Stimulated activated CD4-positive, alpha-beta T cell treated with anti-CD3 and anti-CD28 coated beads, Interleukin-1b, Interleukin-23, amount 100 ng/mL, for 48 hours (primary cell): ENCODE measurements at places on chromosomes 7 and 10.

DNA sequence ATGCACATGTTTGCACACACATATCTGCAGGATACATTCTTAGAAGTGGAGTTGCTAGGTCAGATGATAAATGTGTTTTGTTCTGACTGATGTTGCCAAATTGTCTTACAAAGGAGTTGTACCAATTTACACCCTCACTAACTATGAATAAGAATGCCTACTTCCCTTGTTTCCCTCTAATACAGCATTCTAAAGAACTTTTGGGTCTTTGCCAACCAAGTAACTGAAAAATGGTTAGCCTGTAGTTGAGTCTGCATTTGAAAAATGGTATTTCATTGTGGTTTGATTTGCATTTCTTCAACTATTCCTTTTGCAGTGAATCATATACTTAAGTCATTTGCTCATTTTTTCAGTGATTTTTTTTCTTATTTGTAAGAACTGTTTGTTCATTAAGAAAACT, 48.4 kb downstream of the TMEM26 start:
- DNase-seq = no peak

- DNase-seq = no peak
Measured at GRCh38 chr7:12907774-12908173, 220.3 kb downstream of the ARL4A start.

DNA sequence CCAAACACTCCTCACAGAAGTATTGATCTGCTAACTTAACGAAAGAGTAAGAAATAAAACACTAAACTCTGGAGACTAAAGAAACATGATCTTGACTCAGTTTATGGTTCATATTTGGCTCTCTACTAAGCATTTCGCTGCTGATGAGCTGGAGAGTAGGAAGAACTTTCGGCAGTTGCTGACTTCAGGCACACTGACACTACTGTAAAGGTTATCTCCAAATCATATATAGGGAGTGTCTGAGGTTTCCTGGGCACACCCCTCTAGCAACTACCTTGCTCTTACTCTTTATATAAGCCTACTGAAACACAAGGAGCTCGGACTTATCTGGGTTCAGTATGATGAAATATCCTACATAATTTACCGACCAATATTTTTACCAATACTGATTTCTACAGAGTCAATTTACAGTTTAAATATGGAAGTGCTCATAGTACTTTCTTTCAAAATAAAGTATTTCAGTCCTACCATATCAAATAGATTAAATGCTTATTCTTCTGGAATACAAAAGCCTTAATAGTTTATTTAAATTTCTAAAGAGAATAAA, 39.5 kb downstream of the ERCC6 start:
- no peak for DNase-seq

- DNase-seq = no peak
Measured at GRCh38 chr10:3452683-3453361, 280.2 kb upstream of the PITRM1 start.

DNA sequence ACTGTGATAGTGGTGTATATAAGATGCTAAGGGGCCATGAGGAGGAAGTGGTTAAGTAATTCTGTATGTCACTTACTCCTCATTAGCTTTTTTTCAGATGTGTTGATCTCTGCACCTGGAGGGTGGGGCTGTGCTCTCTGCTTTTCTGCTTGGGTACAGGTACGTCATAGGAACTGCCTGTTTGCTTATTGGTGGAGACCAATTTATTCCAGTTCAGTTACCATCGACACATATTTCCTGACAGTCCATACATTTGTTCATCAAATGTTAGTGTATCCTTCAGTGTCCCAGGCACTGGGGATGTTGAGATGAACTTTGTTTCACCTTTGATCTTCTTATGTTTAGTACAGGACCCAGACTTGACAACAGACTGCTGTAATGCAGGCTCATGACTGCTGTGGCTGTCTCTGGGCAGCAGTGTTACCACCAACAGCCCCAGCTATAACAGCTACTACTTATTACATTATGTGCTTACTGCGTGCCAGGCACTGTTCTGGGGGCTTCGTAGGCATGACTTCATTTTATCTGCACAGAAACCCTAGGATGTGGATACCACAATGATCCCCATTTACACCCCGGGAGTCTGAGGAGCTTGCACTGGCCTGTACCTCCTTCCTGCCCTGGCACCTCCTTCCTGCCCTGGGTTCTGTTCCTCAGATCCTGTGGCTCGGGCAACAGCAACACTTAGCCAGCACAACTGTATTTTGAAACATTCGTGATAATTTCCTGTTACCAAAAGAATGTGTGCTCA, 87.4 kb downstream of the BUB3 start:
- peak; percentile 19 for DNase-seq

DNA sequence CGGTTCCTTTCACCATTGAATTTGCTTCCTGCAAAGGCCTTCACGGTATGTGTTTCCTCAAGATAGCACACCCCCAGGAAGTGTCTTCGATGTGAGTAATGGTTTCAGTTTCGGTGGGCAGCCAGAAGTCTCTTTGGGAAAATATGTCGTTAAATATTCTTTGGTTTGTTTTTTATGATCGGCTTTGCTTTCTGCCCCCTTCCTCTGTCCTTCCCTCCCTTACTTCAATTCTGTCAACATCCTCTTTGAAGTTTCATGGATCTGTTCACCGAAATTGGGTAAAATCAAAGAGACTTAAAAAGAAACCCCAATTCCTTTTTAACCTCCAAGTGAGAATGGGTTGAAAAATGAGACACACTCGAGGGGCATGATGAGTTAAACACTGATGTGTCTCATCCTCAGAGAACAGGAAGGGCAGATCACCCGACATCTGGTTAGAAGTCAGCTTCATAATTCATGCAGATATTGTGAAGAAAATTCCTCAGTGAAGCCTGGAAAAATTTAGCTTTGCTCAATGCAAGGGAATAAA, 170.8 kb upstream of the HABP2 start:
- no peak for DNase-seq

GRCh38 chr7:6307762-6308161, 35.3 kb upstream of the CYTH3 start:
- DNase-seq = no peak

GRCh38 chr10:130358981-130359650, 222.9 kb downstream of the GLRX3 start:
- no peak for DNase-seq

DNA sequence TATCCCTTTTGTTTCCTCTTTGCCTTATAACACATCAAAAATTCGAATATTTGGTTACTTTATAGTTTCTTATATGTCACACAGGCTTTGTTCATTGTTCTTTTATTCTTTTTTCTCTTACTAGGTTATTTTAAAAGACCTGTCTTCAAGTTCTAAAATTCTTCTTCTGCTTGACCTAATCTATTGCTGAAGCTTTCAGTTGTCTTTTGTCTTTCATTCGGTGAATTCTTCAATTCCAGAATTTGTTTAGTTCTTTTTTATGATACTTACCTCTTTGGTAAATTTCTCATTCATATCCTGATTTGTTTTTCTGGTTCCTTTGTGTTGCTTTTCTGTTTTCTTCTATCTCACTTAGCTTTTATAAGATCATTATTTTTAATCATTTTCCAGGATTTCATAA, 188.4 kb downstream of the ZEB1 start:
- DNase-seq = no peak

GRCh38 chr7:121076350-121077164, 88.0 kb downstream of the CPED1 start:
- no peak for DNase-seq

- no peak for DNase-seq
Measured at GRCh38 chr7:20449176-20449575, 118.5 kb downstream of the ITGB8 start.

GRCh38 chr7:7706101-7706511, 12.3 kb downstream of the RPA3 start:
- DNase-seq = no peak

DNA sequence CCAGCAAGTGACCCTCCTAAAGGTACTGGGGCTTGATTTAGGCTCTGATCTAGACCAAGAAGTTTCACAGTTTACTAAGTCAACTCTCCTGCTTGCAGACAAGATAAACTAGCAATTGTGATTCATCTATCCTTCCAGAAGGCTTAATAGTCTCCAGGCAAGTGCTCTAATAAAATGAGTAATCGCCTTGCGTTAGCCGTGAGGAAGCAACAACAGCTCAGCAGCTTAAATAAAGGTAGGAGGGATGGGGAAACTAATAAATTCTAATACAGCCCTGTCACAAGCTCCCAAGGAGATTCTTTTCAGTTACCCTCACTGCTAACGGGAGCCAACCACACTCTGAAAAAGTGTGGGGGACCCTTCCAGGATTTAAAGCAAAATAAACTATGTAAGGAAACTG, 48.4 kb downstream of the FRMD4A start:
- no peak for DNase-seq

GRCh38 chr7:86942081-86942480, 117.4 kb downstream of the ELAPOR2 start:
- DNase-seq = no peak

GRCh38 chr10:69340695-69341094, 62.4 kb downstream of the HK1 start:
- no peak for DNase-seq

DNA sequence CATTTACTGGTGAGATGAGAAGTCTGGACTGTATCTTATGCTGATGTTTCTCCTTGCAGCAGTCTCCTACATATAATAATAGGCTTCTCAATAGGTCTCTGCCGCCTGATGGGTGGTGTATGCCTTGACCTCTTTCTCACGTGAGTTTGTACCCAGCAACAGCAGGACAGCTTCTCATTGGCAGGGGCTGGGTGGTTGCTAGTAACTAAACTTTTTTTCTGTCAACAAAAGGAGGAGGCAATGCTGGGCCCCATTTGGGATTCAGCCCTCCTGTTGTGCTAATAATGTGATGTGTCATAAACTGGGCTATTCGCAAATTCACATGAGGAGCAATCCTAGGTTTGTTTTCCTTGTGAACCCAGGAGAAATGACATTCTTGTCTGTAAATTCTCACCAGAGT, 533.6 kb downstream of the GATA3 start:
- DNase-seq = no peak

DNA sequence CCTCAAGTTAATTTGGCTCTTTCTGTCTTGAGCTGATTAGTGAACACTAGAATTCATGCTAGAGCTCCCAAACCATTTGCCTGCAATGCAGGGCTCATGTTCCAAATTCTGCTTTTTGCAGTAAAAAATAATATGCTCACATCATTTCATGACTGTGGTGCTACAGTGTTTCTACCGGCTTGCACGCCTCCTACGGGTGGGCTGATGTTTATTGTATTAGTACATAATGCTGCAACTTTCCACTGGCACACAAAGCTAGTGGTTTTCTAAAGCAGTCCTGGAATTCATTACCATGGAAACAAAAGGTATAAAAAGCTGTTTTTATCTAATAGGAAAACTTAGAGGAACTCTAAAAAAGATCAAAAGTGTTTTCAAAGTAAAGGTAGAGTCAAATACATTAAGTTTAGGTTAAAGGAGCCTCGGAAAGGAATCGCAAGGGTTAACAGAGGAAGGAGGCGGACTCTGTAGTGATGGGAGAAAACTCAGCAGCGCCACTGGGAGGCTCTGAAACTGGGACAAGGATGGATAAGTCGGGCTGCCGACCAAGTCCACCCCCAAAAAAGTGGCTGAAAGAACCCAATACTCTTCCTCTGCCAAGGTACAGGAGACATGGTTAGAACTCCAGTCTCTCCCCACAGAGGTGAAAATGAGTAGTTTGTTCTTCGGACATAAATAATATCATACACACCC, 25.9 kb downstream of the GRM8 start:
- no peak for DNase-seq

GRCh38 chr10:10792681-10793080, 225.0 kb upstream of the CELF2 start:
- no peak for DNase-seq

DNA sequence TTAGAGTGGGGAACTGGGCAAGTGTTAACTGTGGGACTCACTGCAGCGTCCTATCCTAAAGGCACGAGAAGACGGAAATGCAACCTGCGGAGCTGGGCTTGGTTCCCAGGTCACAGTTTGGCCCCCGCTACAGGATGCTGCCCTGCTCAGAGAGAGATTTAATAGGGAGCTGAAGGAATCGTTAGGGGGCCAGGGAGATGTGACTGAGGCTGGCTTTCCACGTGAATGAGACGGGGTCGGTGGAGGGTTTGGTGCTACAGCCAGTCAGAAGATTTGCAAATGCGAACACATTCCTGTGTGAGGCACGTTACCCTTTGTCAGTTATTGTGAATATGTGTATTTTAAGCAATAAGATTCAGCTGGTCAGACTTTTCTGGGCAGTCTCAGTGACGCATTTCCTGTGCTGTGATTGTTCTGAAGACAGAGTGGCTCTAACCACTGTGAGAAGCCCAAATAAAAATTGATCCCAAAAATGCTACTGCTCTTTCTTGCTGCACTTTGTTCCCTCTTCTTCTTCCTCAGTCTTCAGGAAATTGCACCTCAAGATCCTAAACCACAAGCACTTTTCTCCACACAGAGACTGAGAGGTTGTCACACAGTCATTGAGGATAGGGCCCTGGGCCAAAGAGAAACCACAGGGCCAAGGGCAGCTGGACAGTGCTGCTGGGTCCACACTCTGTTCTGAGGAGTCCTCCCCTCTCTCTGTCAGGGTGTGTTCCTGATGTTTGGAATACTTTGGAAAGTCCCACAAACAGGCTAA, 21.2 kb downstream of the CYP17A1 start:
- no peak for DNase-seq

- DNase-seq = no peak
Measured at GRCh38 chr10:18532881-18533535, 118.4 kb downstream of the NSUN6 start.

DNA sequence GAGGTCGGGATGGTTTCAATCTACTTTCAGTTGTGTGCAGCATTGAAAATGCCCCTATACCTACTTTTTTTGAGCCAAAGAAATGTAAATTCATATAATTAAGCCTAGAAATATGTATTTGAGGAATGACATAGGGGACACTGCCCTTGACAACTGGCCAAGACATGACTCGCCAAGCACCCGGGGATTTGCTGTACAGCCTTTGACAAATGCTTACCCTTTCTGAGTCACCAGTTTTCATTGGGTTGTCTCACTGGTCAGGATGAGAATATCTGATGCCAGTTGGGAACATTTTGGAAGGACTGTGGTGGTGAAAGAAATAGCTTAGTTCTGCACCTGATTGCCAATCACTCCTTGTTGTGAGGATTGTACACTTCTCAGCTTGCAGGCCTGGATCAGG, 166.8 kb upstream of the HABP2 start:
- no peak for DNase-seq

- DNase-seq = no peak
Measured at GRCh38 chr10:127154831-127155620, 41.4 kb downstream of the INSYN2A start.

DNA sequence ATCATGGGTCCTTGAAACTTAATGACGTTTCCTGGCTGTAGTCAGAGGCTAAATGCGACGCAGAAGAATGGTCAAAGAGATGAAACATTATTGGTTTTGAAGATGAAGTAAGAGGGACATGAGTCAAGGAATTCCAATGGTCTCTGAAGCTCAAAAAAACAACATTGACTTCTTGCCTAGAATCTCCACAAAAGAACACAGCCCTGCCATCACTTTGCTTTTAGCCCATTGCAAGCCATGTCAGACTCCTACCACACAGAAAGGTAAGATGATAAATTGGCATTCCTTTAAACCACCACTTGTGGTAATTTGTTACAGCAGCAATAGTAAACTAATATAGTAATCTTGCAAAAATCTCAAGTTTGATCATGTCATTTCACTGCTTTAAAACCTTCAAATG, 109.4 kb downstream of the TMEM26 start:
- no peak for DNase-seq
